ENCODE measurements at places on chromosomes 13 and 19. TPM values are rescaled to one million over a fixed set of nuclear protein-coding genes. Genes with fewer than 3 reads are reported as not detected.

OR1M1 gene
- polyA plus RNA-seq, result not detected

FGF22 gene
- polyA plus RNA-seq, result 0.42 TPM

ZIC5 gene
- 0.07 TPM for polyA plus RNA-seq

ACP7 gene
- polyA plus RNA-seq, result 0.76 TPM

CYP4F2 gene
- 0.15 TPM for polyA plus RNA-seq

SERTM1 gene
- 0.35 TPM for polyA plus RNA-seq

GRCh38 chr19:32662186-32662585 is 12.8 kb downstream of the ANKRD27 start:
- no peak for DNase-seq

- no peak for DNase-seq
Measured at GRCh38 chr13:113605461-113605860, 20.9 kb downstream of the TFDP1 start.

GRCh38 chr13:113585896-113586295 is 1.3 kb downstream of the TFDP1 start:
- no peak for DNase-seq

GRCh38 chr13:27969082-27969865 is at the start of gene CDX2:
Gene CDX2, minus strand, starts transcription at chr13:27969315. Its CDS starts 309 bp downstream, at chr13:27969006.
- no peak for DNase-seq

GRCh38 chr13:114123876-114124275 is 8.5 kb downstream of the RASA3 start:
- no peak for DNase-seq

DNA sequence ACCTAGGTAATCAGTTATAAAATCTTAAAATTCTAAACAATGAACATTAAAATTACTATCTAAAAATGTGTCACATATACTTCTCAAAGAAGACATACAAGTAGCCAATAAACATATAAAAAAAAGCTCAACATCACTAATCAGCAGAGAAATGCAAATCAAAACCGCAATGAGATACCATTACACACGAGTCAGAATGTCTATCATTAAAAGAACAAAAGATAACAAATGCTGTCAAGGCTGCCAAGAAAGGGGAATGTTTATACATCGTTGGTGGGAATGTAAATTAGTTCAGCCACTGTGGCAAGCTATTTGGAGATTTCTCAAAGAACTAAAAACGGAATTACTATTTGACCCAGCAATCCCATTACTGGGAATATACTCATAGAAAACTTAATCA is 310.3 kb upstream of the EDNRB start:
- DNase-seq, result no peak

DNA sequence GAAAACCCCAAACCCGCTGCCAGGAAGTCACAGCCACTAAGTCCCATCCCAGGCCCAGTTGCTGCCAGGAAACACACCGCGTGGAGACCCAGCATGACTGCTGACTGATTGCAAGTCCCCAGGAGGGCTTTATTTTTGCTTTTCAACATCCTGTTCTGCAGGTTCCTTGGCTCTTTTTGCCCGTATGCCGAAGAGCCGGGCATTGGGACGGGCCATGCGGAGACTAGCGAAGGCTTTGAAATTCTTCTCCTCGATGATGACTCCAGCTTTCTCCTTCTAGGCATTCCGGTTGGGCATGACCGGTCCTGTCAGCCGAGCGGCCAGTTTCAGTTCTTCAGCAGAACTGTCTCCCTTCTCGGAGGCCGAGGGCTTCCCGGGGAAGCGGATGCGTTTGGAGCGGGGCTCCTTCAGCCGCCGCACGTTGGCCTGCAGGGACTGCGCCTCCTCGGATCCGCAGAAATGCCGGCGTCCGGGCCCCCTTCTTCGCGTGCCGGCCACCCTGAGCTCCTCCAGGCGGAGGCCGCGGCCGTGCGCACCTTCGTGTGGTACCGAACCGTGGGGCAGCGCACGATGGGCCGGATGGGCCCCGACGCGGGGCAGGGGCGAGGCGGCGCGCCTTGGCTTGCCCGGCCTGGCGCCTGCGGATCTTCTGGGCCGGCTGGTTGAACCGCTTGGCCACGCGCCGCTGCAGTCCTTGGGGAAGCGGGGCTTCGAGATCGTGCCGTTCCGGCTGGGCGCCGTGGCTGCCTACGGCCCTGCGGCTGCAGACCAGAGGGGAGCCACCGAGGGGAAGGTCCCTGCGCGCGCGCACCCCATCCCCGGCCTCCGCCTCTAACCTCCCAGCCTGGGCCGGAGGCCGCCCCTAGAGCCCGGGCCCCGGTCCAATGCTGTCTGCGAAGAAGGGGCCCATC is 15.2 kb downstream of the ZSCAN5C start:
- no peak for DNase-seq

DNA sequence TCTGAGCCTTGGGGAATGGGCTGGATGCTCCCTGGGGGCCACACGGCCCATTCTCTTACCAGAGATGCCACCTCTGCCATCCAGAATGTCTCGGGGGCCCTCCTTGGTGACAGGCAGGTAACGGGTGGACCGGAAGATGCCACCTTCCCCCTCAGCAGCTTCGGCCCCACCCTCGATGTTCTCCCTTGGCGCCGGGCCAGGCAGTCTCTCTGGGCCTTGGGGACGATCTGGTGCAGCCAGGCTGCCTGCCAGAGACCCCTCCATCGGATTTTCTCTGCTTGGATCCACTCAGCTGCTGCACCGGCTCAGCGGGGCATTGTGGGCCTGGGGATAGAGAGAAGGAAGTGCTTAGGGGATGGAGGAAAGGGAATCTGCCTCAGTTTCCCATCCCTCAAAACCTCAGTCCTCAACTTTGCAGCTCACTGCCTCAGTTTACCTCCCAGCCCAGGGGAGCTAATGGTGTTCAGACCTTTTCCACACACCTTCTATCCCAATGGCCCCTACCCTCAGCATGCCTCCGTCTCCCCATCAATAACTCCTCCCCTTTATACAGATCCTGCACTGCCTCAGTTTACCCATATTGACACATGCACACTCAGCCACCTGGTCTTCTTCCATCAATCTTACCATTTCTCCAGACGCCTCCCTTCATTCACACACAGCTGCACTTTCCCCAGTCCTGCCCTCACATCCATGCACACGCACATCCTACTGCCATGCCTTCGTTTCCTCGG is 1.5 kb downstream of the WIZ start:
- DNase-seq, result no peak

DNA sequence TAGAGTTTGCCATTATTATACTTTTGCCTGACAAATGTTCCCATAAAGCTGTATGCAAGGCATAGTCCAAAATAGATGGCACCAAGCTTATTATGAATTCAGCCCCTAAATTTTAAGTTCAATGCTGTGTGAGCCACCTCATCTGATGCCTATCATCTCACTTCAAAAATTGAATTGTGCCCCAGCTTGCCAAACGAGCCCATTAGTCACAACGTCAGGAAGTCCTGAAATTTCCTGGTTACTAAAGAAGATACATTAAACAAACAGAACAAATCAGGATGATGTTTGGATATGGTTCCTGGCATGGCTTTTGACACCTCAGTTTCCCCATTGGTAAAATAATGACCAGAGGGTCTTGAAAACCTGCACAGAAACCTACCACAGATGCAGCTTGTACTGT is 147.5 kb upstream of the SOX21 start:
- no peak for DNase-seq

DNA sequence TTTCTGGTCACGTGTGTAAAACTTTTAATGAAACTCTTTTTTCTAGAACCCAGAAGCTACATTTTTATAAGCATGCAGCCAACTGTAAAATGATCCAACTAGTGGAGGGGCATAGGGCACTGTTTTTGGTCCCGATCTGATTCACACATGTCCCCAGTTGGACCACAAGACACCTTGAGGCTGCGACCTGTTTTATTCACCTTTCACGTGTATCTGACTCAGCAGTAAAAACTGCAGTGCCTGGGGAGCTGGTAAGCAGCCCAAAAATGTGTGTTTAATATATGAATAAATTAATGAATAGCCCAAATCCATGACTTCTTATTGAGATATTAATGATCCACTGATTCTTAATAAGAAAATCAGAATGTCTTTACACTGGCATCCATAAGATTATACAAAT is 140.4 kb downstream of the COL4A1 start:
- no peak for DNase-seq

DNA sequence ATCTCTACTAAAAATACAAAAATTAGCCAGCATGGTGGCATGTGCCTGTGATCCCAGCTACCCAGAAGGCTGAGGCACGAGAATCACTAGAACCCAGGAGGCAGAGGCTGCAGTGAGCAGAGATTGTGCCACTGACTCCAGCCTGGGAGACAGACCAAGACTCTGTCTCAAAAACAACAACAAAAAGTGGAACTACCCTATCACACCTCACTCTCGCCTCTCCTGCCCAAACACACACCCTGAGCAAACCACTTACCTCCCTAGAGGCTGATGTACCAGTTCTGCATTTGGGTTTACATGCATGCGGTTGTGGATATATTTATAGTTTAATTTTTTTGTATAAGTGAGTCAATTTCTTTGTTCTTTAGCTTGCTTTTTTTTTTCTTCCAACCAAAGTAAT is 7.7 kb upstream of the PTOV1 start:
- DNase-seq, result no peak

- peak; percentile 45 for DNase-seq
Measured at GRCh38 chr13:24277761-24278160, 31.6 kb upstream of the C1QTNF9 start.

GRCh38 chr13:66967811-66968597 is 262.1 kb downstream of the PCDH9 start:
- no peak for DNase-seq

DNA sequence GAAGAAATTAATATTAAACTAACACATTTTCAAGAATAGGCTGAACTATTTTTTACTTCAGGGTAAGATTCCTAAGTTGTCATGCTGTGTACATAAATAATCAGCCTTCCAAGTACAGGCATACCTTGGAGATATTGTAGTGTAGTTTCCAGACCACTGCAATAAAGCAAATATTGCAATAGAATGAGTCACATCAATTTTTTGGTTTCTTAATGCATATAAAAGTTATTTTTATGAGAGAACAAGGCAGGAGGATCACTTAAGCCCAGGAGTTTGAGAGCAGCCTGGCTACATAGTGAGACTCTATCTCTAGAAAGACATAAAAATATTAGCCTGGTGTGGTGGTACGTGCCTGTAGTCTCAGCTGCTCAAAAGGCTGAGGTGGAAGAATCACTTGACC is 511.5 kb downstream of the UQCRFS1 start:
- DNase-seq, result no peak

- DNase-seq, result no peak
Measured at GRCh38 chr13:68851026-68851425, 1256.6 kb upstream of the ATXN8OS start.

DNA sequence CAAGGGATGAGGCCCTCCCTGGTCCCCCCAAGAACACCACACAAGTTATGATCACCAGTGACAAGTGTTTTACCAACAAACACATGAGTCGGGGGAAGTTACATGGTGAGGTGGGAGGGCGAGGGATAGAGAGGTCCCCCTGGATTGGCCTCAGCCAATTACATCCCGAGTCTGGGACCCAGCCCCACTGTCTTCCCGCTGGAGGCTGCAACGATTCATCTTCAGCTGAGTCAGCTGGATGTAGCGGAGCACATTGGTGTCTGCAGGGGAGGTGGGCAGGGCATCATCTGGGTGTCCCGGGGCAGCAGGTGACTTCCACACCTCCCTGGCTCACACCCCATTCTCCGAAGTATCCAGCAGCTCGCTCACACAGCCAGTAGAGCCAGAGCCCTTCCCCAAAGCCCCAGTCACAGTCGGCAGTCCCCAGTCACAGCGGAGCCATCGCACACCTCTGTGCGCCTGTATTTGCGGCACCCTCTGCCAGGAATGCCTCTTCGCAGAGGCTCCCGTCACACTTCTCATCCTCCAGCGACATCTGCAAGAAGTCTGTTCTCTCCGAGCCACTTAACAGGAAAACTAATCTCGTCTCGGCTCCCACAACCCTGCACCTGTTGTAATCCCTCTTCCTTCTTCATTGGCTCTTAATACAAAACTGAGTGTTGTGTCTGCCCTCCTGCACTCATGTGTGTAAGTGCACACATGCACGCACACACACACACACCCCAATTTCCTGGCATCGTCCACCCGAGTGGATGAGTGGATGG is 2.0 kb downstream of the TTC9B start:
- no peak for DNase-seq

- no peak for DNase-seq
Measured at GRCh38 chr19:48390188-48391099, 907 bp downstream of the KDELR1 start.

- no peak for DNase-seq
Measured at GRCh38 chr13:113927661-113928581, 46.0 kb downstream of the C13orf46 start.

Measured in right renal cortex interstitium (tissue), 3 donors.